ENCODE measurements at places on chromosomes 7 and 10.

- no peak for DNase-seq
These were observed 27.2 kb downstream of the CHST15 start for GRCh38 chr10:124066126-124066700.

GRCh38 chr7:22855049-22855392, 32.4 kb upstream of the TOMM7 start:
- no peak for DNase-seq

DNA sequence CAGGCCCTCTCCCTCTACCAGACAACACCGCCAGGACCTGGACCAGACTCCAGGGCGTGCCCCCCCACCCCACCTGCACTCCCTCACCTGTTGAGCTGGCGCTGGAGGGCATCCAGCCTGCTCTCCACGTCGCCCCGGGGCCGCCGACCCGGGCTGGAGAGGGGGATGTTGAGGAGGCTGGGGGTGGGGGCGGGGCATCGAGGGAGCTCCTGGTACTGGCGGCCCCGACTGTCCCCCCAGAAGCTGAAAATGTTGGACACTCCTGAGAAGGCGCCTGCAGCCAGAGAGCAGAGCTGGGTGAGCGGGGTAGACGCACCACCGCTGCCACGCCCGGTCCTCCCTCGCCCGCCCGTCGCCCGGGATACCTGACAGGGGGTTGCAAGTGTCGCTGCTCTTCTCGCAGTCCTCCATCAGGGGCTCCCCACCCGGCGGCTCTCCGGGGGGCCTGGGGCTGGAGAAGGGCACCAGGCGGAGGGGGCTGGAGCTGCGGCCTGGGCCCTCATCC, 30.8 kb downstream of the KCNH2 start:
- no peak for DNase-seq

DNA sequence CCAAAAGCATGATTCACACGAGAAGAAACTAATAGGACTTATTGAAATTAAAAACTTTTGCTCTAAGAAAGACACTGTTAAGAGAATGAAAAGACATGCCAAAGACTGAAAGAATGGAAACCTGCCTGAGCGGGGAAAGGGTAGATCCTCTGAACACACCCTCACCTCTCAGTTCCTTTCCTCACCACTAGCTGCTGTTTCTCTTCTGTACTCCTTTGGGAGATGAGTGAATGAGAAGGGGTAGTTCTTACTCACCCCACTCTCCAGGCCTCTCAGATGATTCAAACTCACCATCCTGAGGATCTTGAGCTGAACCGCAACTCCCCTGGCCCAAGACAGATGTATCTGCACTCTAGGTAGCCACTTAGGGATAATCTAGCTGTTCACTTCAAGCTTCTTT, 41.9 kb downstream of the IQUB start:
- peak; percentile 17 for DNase-seq

- no peak for DNase-seq
These were observed 156.7 kb upstream of the BET1 start for GRCh38 chr7:94160719-94161435.

GRCh38 chr10:71704816-71705215, 14.8 kb downstream of the C10orf105 start:
- no peak for DNase-seq

DNA sequence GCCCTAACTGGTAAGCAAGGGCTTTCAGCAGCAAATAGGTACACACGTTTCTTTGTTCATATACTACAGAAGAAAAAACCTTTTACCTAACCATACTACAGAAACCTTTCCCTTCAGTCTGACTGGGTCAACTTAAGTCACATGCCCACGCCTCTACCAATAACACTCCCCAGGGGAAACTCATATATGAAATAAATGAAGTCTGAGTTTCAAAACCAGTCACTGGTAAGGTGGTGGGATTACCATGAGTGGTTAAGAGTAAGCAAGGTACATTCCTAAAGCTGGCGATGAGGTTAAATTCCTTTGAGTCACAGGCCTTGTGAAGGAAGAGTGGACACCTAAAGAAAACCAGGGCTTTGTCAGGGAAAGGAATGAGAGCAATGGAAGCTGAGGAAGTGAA, 21.4 kb upstream of the KIF20B start:
- DNase-seq = no peak

- DNase-seq = no peak
These were observed 80.5 kb downstream of the ANKRD26 start for GRCh38 chr10:27019827-27020226.

Data from iPS DF 19.7 (cell line).